Fibroblast of skin of left biceps (primary cell): ENCODE measurements at places on chromosomes 6 and 20.

GRCh38 chr20:22824077-22824476 lies 211.0 kb upstream of the SSTR4 start:
- no peak for DNase-seq

DNA sequence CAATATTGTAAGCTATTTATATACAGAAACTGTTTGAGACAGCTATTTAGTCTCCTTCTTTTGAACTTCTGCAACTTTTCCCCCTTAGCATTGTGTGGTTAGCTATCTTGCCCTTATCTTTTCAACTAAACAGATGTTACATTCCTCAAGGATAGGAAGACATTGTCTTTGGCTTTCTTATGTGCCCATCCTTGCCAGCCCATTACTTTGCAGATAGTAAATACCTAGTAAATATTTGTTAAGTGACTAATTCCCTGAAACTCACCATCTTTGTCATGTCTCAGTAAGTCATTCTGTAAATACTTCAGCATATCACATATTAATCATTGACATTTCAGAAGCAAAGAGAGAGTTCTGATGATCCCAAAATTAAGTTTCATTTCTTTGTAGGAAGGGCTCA lies 69.1 kb upstream of the FLRT3 start:
- no peak for DNase-seq

DNA sequence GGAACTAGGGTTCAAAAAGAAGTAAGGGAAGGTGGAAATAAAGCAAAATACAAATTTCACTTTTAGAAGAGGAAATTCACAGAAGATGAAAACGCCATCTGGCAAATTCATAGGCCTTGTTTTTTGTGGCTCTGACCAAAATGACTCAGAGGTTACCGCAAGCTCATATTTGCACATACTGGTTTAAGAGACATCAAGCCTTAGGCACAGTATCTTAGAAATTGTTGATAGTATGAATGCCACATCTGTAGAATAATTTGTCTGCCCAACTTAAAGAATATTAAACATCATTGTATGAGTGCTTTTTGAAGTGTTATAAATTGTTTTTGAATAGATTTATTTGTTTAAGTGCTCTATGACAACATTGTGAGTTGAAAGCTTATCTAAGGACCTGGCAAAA lies 10.6 kb downstream of the TAAR1 start:
- DNase-seq = no peak

- no peak for DNase-seq
These were observed 14.1 kb upstream of the FRMD1 start for GRCh38 chr6:168093071-168093505.

DNA sequence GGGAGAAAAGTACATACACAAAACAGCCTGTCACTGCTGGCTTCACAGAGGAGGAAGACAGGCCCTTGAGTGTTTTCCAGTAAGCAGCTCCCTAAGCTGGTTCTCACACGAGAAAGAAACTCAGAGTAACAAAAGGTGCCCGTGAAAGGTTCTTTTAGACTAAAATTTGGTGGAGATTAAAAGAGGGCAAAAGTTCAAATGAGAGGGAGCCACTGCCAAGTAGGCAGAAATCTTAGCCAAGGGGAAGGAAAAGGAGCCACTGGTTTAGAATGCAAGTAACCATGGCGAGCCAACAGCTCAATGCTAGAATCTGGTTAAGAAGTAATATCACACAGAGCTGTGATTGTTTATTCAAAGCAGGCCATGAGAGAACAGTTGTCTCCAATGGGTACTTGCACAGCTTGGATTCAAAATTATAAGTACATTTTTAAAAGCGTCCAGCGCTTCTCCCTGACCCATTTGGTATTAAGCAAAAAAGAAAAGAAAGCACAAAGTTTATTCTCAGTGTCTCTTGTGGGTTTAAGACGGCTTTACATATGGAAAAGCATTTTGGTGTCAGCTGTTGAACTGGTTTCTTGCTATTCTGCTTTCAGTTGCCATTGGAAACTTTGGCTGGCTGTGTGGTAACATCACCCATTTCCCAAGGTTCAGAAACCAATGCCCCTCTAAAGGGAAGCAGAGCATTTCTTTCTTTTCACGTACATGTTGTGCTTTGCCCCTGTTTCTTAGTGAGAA lies 648.5 kb downstream of the RNF144B start:
- no peak for DNase-seq

DNA sequence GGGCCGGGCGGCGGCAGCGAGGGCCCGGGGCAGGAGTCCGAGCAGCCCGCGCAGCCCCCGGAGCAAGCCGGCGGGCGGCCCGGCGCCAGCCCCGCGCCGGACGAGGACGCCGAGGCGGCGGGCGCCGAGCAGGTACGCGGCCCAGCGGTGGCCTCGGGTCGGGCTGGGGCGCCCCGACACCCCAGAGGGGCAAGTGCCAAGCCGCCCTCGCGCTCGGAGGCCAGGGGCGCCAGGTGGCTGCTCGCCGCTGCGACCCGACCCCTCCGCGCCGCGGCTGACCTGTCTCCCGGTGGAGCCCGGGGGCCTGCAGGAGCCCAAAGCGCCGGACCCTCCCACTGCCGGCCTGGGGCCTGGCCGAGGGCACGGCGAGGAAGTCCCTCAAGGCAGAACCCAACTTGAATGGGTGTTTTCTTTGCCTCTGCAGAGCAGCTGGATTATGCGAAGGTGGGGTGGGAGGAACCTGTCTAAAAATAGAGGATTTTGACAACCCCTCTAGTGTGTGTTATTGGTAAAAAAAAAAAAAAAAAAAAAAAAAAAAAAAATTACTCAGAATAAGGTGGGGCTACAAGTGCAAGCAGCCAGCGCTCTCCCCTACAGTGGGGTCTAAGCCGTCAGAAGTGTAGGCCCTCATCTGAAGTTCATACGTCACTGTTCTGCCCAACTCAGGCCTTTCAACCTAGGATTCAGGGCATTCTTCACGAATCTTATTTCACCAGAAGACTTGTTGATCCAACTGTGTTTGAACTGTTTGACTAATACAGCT lies 609 bp downstream of the OGFRL1 start:
- DNase-seq = no peak

DNA sequence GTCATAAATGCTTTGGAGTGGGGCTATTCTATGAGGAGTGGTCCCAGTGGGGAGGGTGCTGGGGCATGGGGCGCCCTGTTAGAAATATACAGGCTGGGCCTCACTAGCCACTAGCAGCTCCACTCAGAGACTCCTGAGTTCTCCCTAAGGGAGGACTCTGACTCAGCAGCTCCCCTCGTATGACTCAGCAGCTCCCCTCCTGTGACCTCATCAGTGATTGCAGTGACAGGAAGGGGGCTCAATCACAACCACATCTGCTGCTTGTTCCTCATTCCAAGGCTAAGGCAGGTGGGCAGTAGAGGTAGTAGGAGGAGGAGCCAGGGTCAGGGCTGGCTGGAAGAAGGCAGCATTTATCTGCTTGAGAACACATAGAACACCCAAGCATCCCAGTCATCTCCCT lies 73.7 kb downstream of the PRND start:
- DNase-seq = peak; percentile 21

- DNase-seq = no peak
These were observed 44.9 kb downstream of the PNLDC1 start for GRCh38 chr6:159844737-159845645.

GRCh38 chr6:53335224-53335994 lies 13.3 kb downstream of the ELOVL5 start:
- no peak for DNase-seq

DNA sequence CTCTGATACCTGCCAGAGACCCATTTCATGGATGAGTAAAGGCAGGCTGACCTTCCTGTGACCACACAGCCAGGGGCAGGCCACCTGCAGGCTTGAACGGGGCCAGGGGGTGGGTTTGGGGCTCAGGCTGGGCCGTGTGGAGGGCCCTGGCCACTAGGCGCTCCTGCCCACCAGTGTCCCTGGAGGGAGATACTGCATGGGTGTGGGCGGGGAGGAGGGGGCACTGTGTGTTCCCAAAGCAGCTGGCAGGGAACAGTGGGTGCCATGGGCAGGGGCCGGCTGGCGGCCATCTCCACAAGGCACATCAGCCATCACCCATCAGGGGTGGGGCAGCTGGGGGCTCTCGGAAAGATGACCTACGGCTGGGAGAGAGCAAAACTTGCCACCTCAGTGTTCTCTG lies 15.4 kb downstream of the SRC start:
- DNase-seq = no peak
